Activated CD4-positive, alpha-beta T cell treated with anti-CD3 and anti-CD28 coated beads for 48 hours (primary cell): ENCODE measurements at places on chromosomes 3 and 15.
A peak's percentile ranks its signal among the peaks of the same experiment; 100 is the strongest.

GRCh38 chr15:54149115-54149531 lies 170.9 kb downstream of the UNC13C start:
- DNase-seq = no peak

- DNase-seq = no peak
These were observed 75.1 kb downstream of the VGLL4 start for GRCh38 chr3:11568503-11569155.

GRCh38 chr3:159229116-159229680 lies 427.3 kb downstream of the MFSD1 start:
- no peak for DNase-seq

- DNase-seq = no peak
These were observed 118.9 kb downstream of the MAGI1 start for GRCh38 chr3:65919826-65920225.

- DNase-seq = peak; percentile 59
These were observed 727 bp downstream of the RAP2B start for GRCh38 chr3:153162513-153163392.

- no peak for DNase-seq
These were observed 474.0 kb downstream of the EPHB1 start for GRCh38 chr3:135268941-135269532.

DNA sequence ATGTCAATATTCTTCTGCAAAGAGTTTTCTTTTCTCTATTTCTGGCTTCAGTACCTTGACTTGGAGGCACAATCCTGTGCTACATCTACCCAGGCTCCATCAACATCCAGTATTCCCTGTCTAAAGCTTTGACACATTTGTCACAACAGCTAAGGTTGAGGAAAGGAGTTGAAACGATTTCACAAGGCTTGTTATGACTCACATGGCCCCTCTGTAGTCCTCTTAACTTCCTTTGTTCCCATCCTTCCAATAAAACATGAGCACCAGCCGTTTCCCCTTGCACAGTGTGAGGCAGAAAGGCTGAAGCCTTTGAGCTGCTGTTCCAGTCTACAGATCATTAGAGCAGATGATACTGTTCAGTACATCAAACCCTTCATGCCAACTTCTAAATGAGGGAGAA lies 163.0 kb upstream of the TMCO5A start:
- DNase-seq = no peak

GRCh38 chr15:78841891-78842290 lies 30.6 kb upstream of the ADAMTS7 start:
- no peak for DNase-seq

GRCh38 chr15:79849789-79850188 lies 47.0 kb downstream of the MTHFS start:
- DNase-seq = peak; percentile 29

DNA sequence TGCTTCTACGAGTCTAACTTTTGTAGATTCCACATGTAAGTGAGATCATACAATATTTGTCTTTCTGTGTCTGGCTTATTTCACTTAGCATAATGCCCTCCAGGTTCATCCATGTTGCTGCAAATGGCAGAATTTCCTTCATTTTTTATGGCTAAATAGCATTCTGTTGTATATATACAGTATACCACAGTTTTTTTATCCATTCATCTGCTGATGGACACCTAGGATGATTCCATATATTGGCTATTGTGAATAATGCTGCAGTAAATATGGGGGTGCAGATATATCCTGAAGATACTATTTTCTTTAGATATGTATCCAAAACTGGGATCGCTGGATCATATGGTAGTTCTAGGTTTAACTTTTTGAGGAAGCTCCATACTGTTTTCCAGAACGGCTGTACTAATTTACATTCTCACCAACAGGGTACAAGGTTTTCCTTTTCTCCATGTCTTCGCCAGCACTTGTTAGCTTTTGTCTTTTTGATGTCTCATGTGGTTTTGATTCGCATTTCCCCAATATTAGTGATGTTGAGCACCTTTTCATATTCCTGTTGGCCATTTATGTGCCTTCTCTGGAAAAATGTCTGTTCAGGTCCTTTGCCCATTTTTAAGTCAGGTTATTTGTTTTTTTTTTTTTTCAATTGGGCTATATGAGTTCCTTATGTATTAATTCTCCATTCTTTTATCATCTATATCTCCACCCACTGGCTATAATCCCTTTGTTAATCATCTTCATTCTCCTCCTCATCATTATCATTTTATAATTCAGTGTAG lies 26.9 kb downstream of the CHCHD4 start:
- no peak for DNase-seq

DNA sequence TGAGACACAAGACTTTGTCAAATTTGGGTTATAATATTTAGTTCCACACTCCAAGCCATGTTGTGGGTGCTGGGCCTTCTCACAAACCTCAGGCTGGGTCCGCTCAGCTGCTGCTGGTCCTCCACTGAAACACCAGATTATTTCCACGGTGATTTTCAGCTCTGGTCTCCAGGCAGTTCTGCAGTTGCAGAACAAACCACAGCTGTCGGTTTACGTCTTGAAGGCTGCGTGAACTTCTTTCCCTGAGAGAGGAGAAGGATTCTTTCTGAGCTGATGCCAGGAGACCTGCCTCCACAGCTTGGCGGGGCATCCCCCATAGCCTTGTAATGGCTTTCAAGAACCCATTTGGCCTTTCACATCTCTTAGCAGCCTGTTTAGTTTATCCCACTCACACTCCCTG lies 16.2 kb downstream of the GALNT15 start:
- DNase-seq = no peak

DNA sequence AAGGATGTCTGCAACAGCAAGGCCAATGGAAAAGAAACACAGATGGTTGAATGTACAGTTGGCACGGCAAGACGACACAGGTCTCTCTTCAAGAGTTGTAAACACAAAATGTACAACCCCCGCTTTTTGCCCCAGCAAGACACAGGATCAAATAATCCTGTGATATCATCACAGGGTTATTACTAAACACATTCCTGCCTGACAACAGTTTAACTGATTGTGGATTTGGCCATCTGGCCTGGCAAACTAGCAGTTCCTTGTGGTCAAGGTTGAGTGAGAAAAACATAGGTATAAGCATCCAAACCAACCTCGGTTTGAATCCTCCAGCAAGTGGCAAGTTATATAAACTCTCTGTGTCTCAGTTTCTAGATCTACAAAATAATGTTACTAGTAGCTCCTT lies 23.4 kb downstream of the PARP16 start:
- DNase-seq = no peak

DNA sequence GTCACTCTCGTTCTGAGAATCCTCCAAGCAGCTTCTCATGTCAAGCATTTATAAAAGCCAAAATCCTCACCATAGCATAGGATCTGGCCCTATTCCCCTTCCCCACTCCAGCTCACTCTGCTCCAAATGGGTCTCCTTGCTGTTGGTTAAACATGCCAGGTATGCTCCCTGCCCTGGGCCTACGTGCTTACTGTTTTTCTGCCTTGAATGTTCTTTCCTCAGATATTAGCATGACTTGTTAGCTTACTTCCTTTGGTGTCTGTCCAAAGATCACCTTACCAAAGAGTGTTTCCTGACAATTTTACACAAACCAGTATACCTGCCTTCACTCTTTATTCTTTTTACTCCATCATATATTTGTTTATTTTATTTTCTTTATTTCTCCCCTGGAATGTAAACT lies 33.1 kb upstream of the MYO5C start:
- no peak for DNase-seq

DNA sequence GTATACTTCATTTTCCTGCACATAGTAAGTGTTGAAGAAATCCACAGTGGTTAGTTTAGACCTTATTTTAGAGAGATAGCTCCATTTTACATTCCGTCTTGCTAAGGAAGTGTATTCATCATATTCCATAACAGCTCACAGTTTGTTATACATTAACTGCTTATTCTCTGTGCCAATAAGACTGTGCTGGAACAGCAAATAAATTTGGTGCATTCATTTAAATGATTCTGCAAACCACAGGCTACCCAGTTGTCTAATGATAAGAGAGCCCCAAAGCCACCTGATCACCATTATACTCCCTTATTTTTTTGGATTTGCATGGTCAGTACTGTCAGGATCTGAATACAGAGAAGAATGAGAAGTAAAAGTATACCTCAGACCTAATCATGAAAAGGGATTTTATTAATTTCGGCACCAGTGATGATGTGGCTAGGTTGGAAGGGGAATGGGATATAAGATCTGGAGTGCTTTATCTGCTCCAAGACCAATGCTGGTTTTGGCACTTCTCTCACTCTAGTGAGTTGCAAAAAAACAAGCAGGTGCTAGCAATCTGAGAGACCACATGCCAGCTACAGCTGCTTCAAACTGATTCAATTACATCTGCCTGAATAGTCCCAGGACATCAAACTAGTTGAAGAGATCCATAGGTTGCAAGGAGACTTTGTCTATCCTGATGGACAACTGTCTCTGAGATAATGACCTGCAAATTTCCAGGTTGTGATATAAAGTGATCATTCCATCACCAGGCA lies 254.8 kb downstream of the ZBTB20 start:
- no peak for DNase-seq

GRCh38 chr3:8421711-8422110 lies 79.9 kb upstream of the LMCD1 start:
- no peak for DNase-seq

GRCh38 chr15:32106401-32107381 lies 76.4 kb downstream of the CHRNA7 start:
- no peak for DNase-seq

- no peak for DNase-seq
These were observed 95.4 kb downstream of the ABHD5 start for GRCh38 chr3:43786102-43786501.

DNA sequence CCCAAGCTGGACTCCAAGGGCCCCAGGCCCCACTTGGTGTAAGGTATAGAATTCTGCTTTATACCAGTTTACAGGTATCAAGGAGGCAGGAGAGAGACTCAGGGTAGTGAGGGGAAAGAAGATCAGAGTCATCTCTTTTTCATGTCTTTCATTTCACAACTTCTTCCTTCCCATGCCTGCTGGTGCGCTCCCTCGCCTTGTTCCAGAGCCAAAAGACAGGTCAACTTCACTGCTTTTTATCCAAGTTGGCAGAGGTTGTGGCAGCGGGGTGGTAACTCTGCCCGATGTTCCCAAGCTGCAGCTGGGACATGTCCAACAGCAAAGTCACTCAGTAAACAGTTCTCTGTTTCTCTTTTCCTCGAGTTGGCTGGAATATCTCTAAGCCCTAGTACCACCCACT lies 86.3 kb upstream of the TCF12 start:
- DNase-seq = no peak

DNA sequence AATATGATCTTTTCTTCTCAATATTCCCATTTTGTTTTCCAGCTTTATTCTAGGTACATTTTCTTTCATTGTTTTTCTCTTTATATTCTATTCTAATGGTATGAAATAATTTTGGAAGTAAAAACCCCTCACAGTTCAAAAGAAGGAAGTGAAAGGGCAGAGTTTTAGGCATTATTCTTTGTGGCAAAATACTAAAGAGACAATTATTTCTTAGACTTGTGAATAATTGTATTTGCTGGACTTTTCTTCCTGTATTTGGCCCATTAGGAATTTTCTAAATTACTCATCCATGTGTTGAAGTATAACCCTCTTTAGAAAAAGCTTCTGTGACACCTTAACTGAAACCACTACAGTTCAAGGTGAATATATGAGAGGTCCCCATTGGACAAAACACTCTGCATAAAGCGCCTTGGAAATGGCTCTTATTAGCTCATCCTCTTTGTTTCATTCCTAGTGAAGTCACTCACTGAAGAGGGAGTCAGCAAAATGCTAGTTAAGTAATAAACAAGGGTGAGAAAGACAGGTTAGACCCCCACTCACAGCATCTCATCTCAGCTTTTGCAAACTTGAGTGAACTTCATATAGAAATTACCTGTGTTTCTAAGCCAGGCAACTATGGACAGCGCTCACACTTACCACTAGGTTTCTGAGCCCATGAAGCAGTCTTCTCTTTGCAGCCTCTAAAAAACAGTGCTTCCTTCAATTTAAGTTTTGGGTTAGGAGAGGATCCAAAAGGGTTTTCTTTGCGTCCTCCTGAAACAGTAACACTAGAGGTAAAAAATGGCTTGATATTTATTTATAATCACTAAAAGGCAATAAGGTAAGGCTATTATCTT lies 327.5 kb downstream of the ARPP21 start:
- no peak for DNase-seq

GRCh38 chr3:112302150-112302830 lies 8.3 kb upstream of the SLC9C1 start:
- DNase-seq = no peak

DNA sequence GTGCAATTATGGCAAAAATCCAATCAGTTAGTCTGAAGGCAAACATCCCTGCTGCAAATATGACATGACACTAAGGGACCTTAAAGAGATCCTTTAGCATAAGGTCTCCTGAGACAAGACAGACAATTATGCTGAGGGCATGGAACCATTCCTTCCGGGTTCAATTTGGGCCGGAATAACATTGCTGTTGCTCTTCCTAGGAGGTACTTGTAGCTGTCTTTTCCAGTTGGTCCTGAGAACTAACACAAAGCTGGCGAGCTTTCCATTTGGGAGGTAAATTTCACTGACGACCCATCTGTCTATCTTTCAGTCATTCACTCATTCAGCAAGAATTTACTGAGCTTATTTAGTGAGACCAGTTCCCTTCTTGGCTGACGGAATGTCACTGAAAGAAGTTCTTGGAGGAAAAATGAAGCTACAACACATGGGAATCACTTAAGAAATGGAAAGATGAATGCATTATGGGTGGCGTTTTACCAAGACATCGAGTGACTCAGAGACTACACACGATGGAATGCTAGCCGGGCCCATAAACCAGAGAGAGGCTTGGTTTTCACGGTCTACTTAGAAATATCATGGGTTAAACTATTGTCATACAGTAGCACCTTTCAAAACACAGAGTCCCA lies 215.5 kb downstream of the PDZRN3 start:
- DNase-seq = no peak

GRCh38 chr15:69610858-69611257 lies 158.2 kb downstream of the RPLP1 start:
- DNase-seq = no peak

DNA sequence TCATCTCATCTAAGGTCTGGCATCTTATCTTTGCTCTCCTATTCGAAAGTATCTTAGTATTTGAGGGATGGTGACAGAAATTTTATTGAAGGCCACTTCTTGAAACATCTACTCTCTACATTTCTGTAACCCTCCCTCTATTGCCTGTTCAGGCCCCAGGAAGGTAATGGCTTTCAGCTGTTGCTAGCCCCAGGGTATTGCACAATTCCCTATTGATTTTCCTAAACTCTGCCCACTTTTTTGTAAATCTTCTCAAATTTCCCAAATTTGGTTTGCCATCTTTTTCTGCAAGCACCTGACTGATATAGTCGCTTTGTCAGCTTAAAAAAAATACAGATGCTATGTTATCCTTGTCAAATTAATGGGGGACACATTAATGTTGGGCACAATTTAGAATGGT lies 242.1 kb downstream of the RAP2B start:
- DNase-seq = no peak

DNA sequence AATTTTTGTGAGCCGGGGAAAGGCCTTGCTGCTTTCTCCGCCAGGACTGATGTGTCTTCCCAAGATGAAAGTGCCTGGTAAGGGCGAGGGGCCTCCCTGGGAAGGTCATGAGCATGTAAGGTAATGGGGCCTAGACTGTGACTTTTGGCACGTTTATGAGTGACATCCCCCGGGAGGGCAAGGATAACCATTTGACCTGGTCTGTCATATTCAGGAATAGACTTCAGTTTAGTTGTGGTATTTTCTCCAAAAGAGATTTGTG lies 631 bp upstream of the CNBP start:
- DNase-seq = peak; percentile 54
